ENCODE measurements at places on chromosomes 1 and 21. TPM values are rescaled to one million over a fixed set of nuclear protein-coding genes. Genes with fewer than 3 reads are reported as not detected.

GCSAML gene
- not detected for total RNA-seq

FMOD gene
- total RNA-seq = not detected

GBP6 gene
- not detected for total RNA-seq

GRCh38 chr1:172325531-172325930 is 95.0 kb upstream of the C1orf105 start:
- H3K27me3 ChIP-seq = no peaks in the 10 kb centered on the region
- no peak overlapping the region for H3K4me3 ChIP-seq
- H3K36me3 ChIP-seq = no peaks in the 10 kb centered on the region
- no peaks in the 10 kb centered on the region for H3K4me1 ChIP-seq
- no peak for DNase-seq

- H3K27ac ChIP-seq = no peak overlapping the region
- H3K4me1 ChIP-seq = peaks cover 56% of the 10 kb centered on the region
- peak; percentile 58 for DNase-seq
- H3K36me3 ChIP-seq = no peaks in the 10 kb centered on the region
- peaks cover 100% of the 10 kb centered on the region for H3K27me3 ChIP-seq
Measured at GRCh38 chr1:92482665-92483609, 3.8 kb downstream of the GFI1 start.

EIF4G3 gene
- total RNA-seq = 73.4 TPM

DNA sequence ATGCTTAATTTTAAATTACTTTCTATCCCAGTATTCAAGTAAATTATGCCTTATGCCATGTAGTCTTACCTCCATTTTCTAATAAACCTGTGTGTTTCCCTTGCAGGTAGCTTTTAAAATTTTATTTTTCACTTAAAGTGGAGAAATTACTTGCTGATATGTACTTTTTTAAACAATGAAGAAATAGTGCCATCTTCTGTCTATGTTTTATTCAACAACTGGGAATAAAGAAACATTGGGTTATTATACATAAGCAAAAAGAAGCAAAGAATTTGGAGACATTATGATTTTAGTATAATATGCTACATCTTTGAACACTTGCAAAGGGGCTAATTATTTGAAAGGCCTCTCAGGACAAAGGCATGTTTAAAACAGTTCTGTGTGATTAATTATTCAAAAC is 1912.9 kb downstream of the MRPL39 start:
- H3K4me1 ChIP-seq = no peaks in the 10 kb centered on the region
- H3K36me3 ChIP-seq = no peaks in the 10 kb centered on the region
- H3K4me3 ChIP-seq = no peak overlapping the region
- H3K27ac ChIP-seq = no peak overlapping the region
- H3K27me3 ChIP-seq = no peaks in the 10 kb centered on the region
- no peak for DNase-seq

DNA sequence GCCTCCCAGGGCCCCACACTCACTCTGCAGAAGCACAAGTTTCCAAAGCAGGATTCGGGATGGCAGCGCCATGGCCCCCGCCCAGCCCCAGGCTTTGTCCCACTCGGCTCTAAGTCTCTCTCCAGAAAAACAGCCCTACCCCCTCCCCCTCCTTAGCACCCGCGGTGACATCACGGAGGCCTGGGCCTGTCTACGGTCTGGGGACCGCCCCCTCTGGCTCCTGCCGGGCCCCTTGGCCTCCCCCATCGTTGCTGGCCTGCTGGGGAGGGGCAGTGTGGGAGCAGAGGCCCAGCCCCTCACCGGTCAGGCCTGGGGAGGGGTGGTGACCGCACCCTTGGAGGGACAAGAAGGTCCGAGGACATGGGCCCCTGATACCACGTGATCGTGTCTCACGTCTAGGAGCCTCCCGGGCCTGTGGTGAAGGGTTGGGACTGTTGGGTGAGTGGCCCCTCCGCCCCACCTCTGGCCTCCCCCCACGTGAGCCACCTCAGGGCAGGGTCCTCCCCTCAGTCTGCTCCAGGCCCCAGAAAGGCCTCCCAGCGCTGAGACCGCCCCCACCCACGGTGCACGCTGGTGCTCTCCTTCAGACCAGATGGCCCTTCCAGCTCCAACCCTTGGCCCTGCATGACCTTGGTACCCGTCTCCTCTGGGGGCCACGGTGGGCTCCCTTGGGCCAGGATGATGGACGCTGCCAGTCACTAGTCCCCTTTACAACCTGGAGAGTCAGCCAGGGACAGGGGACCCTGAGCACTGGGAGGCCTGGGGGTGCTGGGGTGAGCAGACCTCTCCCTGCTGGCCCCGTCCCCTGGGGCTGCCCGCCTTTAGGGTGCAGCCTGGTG is at the start of gene MXRA8:
Gene MXRA8, minus strand, starts transcription at position 123 of the 839 bp plus-strand sequence. Its CDS starts 51 bp downstream, at position 72.
- DNase-seq = peak; percentile 63
- peaks cover 29% of the 10 kb centered on the region for H3K27me3 ChIP-seq
- peaks cover 60% of the 10 kb centered on the region for H3K4me1 ChIP-seq
- no peaks in the 10 kb centered on the region for H3K36me3 ChIP-seq
- no peak within 1 kb of the TSS for H3K27ac ChIP-seq

NFASC gene
- total RNA-seq = 3.7 TPM

DNA sequence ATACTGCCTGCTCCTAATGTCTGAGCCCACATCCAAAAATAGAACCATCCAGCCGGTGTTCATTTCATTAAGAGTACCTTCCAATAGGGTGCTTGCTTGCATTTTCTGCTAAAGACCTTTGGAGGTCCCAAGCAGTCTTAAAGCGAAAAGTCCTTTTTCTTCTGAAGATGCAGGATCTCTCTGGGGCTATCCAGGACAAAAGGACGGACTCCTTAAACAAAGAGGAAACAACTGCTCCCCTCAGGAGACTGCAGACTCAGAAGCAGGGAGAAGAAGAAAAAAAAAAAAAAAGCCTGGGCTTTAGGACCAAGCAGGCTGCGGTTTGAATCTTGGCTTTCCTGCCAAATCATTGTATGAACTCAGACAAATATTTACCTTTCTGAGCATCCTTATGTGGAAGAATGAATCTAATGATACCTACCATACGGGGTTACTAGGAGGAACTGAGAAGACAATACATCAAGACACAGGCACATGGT is 204.0 kb downstream of the PLPP3 start:
- H3K27ac ChIP-seq = peak overlapping the region; percentile 38
- H3K4me1 ChIP-seq = peaks cover 54% of the 10 kb centered on the region
- H3K27me3 ChIP-seq = no peaks in the 10 kb centered on the region
- DNase-seq = peak; percentile 66
- H3K36me3 ChIP-seq = no peaks in the 10 kb centered on the region
- peak overlapping the region; percentile 17 for H3K4me3 ChIP-seq

KIF21B gene
- 6.4 TPM for total RNA-seq

- H3K36me3 ChIP-seq = peaks cover 7% of the 10 kb centered on the region
- H3K27me3 ChIP-seq = no peaks in the 10 kb centered on the region
- no peak for DNase-seq
- H3K4me1 ChIP-seq = peaks cover 45% of the 10 kb centered on the region
- H3K27ac ChIP-seq = peak overlapping the region; percentile 32
Measured at GRCh38 chr1:205744403-205744802, 5.6 kb downstream of the NUCKS1 start.

GRCh38 chr1:73824065-73824464 is 373.9 kb downstream of the LRRIQ3 start:
- no peaks in the 10 kb centered on the region for H3K36me3 ChIP-seq
- DNase-seq = no peak
- no peaks in the 10 kb centered on the region for H3K4me1 ChIP-seq
- H3K4me3 ChIP-seq = no peak overlapping the region
- no peaks in the 10 kb centered on the region for H3K27me3 ChIP-seq

DNA sequence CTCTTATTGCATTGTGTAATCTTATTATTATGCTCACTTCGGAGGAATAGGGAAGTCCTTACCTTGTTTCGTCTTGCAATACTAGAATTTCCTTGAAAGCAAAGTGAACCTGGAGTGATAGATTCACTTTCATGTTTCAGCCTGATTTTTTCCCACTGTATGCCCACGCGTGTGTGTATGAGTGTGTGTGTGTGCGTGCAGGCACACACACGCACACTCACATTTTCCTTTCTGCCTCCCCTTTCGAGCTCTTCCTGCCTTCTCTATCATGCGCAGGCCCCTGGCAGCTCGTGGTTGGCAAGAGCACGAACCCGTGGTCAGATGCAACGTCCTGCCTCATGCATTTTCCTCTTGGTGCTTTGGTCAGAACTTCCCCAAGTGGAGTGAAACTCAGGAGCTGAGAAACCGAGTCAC is at the start of gene GCSAML:
Gene GCSAML, plus strand, starts transcription at position 366 of the 414 bp plus-strand sequence. CDS start 58 bp downstream, outside the sequence.
- no peak within 1 kb of the TSS for H3K4me3 ChIP-seq
- no peak for DNase-seq
- no peaks in the 10 kb centered on the region for H3K27me3 ChIP-seq
- H3K27ac ChIP-seq = no peak within 1 kb of the TSS
- H3K36me3 ChIP-seq = no peaks in the 10 kb centered on the region

- H3K4me1 ChIP-seq = no peaks in the 10 kb centered on the region
- DNase-seq = peak; percentile 95
- no peak overlapping the region for H3K27ac ChIP-seq
- H3K36me3 ChIP-seq = no peaks in the 10 kb centered on the region
Measured at GRCh38 chr1:34852677-34853217, 6.8 kb downstream of the SMIM12 start.

WNT3A gene
- total RNA-seq = not detected

All from neural progenitor cell (in vitro differentiated cells).